Hippocampal formation (tissue), 2 donors: ENCODE measurements at places on chromosomes 6 and 20.

- DNase-seq: no peak
These were observed 1.5 kb upstream of the TNNC2 start for GRCh38 chr20:45828589-45828988.

DNA sequence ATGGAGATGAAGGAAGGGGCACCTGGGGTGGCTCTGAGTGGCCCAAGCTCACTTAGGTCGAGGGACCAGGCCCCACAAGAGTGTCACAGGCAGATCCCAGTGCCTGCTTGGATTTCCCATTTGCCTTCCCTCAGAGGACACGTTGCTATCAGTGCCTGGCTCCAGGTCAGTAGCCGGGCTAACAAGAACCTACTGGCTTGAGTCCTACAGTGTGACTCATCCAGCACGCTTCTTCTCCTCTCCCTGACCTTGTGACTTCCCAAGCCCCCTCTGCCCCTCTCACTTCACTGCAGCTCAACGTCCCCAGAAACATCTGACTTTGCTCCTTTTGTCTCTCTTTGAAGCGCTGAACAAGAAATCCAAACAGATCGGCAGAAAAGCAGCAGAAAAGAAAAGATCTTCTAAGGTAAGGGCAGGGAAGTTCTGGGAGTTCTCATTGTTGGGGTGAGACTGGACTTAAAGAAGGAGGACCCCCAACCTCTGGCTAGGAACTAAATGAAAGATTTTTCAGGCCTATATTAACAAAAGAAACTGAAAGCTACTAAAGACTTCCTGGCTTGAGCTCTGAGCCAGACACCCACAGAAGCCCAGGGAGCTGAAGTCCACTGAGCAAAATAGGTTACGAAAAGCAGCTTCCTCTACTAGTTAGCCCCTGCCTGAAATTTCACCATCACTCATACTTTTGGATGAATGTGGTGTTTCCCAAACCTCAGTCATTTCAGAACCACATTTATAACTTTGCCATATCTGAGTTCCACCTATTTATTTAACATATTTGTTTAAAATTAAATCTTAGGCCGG lies 21.5 kb downstream of the ASIP start:
- no peak for DNase-seq

DNA sequence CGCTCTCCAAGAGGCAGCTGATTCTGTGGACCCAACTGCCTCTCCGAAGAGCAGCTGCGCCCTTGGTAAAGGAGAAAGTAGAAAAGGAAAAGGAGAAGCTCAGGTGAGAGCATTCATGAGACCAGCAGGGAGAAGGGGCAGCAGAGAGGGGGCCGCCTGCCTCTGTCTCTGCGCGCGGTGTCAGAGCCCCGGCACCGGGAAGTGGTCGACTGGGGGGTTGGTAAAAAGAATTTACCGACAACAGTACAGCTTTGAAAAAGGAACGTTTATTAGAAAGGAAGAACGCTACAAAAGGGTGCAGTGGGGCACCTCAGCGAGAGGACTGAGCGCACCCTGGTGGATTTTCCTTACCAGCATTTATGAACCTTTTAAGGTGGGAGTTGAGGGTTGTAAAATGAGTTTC lies 61.9 kb downstream of the GPR6 start:
- no peak for DNase-seq

DNA sequence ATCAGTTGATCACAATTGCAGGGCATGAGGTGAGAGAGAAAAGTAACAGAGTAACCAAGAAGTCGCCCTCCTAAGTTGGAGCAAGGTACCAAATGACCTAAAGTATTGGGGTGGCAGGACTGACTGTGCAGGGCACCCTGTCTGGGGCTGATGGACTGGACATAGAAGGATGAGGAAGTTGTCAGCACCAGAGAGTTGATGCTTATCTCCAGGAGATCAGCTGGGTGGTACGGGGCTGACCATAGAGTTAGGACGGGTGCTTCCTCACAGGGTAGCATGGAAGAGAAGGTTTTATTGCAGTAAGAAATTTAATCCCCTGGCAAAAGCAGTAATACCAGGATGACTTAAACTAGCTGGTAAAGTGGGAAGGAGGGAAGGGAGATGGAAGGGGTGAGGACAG lies 66.7 kb downstream of the TMEM170B start:
- no peak for DNase-seq

GRCh38 chr6:45737331-45738056 lies 278.2 kb downstream of the CLIC5 start:
- DNase-seq: no peak

- no peak for DNase-seq
These were observed 294.3 kb upstream of the STXBP5 start for GRCh38 chr6:146909886-146910285.

- DNase-seq: no peak
These were observed 36.5 kb downstream of the DZANK1 start for GRCh38 chr20:18430172-18430826.

- no peak for DNase-seq
These were observed 338.2 kb downstream of the SOX4 start for GRCh38 chr6:21931641-21932335.

DNA sequence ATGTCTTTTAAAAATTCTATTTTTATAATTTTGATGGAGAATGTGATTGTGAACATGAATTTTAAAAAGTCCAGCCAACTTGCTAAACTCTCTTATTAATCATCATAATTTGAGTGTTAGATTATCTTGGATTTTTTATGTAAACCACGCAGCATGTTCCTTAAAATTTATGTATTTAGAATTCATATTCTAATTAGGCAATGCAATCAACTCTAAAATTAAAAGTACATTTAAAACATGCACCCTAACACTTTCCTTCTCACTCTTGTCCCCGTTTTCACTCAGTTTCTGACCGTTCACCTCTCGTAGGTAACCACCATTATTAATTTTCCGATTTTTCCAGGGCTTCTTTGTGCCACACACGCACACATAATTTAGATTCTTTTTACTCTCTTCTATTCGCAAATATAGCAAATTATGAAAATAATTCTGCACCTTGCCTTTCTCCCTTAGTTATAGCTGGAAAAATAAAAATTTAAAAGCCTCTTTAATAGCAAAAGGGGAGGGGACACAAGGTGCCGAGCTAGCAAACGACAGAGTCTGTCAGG lies 329 bp upstream of the ZKSCAN3 start:
- DNase-seq: no peak

DNA sequence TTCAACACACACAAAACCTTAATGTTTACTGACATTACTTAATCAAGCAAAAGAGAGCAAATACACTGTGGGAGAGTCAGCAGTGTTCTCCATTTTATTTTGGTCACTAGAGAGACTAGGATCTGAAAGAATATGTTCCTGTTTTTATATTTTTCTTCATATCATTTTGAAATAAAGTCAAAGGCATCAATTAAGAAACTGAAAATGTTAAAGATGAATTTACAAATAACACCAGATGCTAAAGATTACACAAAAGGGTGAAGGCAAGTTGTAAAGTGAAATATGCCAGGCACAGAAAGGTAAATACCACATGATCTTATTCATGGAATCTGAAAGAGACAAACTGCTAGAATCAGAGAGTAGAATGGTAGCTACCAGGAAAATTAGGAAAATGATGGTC lies 60.3 kb upstream of the FABP7 start:
- DNase-seq: no peak

DNA sequence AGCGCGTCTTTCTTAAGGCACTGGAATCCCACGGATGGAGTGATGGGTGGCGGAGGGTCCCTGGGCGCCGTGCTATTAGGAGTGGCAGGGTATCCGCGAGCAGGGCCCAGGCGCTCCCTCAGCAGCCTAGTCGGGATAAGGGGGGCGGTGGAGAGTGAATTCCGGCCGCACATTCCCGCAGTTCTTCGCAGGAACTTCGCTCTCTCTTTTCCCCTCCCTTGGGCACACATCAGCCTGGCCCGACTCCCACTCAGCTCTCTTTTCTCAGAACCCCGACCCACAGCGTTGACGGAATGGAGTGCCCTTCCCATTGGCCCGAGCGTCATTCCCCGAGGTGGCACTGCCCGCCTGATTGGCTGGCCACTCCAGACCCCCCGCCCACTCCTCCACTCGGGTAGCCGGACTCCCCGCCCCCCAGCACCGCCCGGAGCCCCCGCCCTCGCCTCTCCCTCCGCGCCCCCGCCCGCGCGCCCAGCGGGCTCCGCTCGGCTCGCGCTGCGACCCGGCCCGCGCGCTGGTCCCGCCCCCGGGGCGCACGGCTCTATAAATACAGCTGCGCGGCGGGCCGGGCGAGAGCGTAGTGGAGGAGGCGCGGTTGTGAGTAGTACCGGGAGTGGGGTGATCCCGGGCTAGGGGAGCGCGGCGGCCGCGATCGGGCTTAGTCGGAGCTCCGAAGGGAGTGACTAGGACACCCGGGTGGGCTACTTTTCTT lies at the start of gene ID4:
Gene ID4, plus strand, starts transcription at position 572 of the 712 bp plus-strand sequence. CDS start 385 bp downstream, outside the sequence.
- DNase-seq: peak; percentile 89

- DNase-seq: no peak
These were observed 10.5 kb downstream of the ENTPD6 start for GRCh38 chr20:25206063-25206403.

DNA sequence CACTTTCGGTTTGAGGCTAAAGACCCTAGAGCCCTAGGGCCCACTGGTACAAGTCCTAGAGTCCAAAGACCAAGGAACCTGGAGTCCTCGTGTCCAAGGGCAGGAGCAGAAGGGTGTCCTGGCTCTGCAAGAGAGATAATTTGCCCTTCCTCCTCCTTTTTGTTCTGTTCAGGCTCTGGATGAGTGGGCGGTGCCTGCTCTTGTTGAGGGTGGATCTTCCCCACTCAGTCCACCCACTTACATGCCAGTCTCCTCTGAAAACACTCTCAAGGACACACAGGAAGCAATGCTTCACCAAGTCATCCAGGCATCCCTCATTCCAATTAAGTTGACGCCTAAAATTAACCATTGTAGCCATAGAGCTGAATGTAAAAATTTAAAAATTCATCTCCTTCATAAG lies 102.1 kb downstream of the UST start:
- DNase-seq: no peak

DNA sequence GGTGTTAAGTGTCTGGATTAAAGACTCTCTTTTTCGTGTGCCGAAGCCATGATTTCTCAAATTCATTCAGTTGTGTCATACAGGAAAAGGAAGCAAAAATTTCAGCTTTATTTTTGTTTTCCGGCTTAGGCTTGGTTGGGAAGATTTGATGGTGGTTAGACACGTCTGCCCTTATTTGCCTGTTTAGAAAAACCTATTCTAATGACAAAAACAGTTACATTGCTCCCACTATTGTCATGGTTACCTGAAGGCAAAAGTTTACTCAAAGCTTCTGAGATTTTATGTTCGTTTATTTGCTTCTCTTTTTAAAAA lies 982 bp downstream of the DNAJC5 start:
- DNase-seq: no peak

- DNase-seq: no peak
These were observed 11.3 kb downstream of the RBM38 start for GRCh38 chr20:57402206-57403125.

DNA sequence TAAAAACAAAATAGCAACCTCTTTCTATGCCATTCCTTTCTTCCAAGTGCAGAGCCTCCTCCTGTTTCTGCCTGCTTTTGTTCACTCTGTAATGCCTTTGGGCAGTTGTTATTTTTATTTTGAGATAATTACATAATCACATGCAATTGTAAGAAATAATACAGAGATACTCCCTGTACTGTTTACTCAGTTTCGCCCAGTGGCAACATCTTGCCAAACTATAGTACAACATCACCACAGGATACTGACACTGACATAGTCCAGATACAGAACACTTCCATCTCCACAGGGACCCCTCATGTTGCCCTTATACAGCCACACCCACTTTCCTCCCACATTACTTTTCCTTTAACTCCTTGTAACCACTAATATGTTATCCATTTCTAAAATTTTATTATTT lies 59.7 kb downstream of the BANF2 start:
- no peak for DNase-seq

- DNase-seq: peak; percentile 58
These were observed 1.0 kb downstream of the PXDC1 start for GRCh38 chr6:3750317-3751076.

GRCh38 chr6:142781129-142781528 lies 163.8 kb downstream of the HIVEP2 start:
- DNase-seq: no peak

GRCh38 chr6:53440336-53440945 lies 91.7 kb upstream of the ELOVL5 start:
- DNase-seq: no peak

- no peak for DNase-seq
These were observed 73.1 kb downstream of the OR2B2 start for GRCh38 chr6:27838945-27839625.
